ENCODE measurements at places on chromosomes 2 and 18.

DNA sequence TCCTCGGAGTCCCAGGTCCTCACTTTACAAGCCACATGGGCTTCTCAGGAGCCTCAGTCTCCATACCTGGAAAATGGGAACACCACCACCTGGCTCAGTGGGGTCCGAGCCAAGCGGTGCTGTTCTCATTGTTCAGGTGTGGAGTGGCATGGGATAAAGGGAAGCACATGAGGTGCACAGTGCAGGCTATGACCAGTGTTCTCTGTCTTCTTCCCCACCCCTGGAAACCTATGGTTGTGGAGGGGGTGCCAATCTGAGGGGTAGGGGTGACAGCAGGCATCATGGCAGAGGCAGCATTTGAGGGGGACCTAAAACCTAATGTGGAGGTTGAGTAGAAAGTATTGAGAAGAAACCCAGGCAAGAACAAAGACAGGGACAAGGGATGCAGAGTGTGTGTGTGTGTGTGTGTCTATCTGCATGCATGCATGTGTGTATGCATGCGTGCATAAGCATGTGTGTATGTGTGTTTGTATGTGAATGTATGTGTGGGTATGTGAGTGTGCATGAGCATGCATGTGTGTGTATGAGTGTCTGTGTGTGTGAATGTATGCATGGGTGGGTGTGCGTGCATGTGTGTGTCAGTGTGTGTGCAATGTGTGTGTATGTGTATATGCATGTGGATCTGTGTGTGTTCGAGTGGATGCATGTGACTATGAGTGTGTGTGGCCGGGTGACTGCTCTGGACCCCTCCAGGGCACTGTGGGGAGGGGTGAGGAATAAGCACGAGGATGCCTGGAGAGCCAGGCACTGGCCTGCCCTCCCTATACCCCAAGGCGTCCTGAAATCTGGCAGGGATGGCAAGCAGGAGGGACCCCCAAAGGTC lies 4.0 kb downstream of the KIF1A start:
- DNase-seq: no peak

GRCh38 chr18:69763002-69763401 lies 184.7 kb downstream of the CD226 start:
- DNase-seq: no peak

- no peak for DNase-seq
These were observed 27.9 kb downstream of the GPD2 start for GRCh38 chr2:156464106-156464505.

DNA sequence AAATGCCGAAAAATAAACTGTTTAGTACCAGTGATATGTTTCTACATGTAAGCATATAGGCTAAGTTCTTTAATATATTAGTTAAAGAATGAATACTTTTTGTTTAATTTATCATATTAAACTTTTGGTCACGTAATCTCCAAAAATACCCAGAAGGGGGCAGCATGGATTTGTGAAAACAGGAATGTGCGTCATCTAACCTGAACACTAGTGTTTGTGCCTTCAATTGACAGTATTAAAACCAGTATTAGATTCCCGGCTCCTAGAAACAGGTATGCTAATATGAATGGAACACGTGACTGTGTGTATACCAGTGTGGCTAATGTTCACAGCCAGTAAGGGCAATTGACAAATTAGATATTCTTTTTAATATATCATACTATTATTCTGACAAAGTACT lies 51.8 kb downstream of the WDR7 start:
- no peak for DNase-seq

- DNase-seq: no peak
These were observed 53.1 kb downstream of the ACVR1 start for GRCh38 chr2:157822993-157823392.

- no peak for DNase-seq
These were observed 42.0 kb upstream of the LTBP1 start for GRCh38 chr2:32904751-32905150.

- no peak for DNase-seq
These were observed 140.9 kb upstream of the XPO1 start for GRCh38 chr2:61679096-61679495.

GRCh38 chr2:58614219-58614618 lies 373.1 kb upstream of the FANCL start:
- DNase-seq: no peak

DNA sequence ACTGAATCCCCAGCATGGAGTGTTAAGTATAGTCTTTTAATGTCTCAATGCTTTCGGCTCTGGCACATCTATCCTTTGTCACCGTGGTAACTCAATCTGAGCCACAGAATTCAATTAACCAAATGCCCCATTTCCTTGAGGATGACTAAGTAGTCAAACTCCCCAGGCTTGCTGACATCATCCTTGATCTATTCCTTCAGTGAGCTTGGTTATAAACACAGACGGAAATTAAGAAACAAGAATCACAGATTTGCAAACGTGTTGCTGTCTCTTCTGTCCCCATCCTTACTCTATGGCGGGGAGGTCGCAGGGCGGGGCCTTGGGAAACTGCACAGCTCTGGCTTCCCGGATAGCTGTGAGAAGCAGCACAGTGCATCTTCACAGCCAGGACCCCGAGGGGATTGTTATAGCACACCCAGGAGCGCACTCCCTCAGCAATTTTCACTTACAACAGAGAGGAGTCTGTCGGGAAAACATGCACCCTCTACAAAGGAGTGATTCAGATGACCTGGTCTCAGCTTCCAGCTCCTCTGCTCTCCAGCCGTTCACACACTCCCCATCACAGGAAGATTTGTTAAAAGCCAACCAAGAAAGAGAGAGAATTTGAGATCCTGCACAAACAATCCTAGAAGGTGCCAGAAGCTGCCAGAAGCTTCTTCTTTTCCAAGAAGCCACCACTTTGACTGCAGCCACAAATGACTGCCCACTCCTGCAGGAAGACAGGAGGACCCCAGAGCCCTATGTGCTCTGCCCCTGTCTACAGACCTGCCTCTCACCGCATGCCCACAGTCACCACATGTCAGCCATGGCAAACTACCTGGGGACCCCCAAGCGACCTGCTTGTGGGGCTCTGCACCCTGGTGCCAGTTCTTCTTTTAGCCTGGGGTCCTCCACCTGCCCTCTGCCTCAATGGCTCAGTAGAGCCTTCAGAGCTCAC lies 44.9 kb upstream of the YWHAQ start:
- no peak for DNase-seq

GRCh38 chr18:9740071-9740470 lies 32.0 kb downstream of the RAB31 start:
- no peak for DNase-seq

GRCh38 chr2:129885735-129886134 lies 93.7 kb upstream of the RAB6C start:
- no peak for DNase-seq

- DNase-seq: no peak
These were observed 28.0 kb downstream of the SULT1C2 start for GRCh38 chr2:108316461-108317258.

DNA sequence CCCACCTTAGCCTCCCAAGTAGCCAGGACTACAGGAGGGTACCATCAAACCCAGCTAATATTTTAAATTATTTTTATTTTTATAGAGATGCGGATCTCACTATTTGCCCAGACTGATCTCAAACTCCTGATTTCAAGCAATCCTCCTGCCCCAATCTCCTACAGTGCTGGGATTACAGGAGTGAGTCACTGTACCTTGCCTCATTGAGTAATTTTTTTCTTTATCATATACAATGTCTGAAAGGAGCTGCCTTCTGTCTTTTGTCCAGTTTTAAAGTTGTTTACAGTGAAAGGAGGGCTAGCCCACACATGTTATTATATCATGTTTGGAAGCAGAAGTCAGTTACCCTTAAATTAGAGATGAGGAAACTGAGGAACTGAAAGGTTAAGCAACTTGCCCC lies 32.5 kb downstream of the PRKRA start:
- no peak for DNase-seq

DNA sequence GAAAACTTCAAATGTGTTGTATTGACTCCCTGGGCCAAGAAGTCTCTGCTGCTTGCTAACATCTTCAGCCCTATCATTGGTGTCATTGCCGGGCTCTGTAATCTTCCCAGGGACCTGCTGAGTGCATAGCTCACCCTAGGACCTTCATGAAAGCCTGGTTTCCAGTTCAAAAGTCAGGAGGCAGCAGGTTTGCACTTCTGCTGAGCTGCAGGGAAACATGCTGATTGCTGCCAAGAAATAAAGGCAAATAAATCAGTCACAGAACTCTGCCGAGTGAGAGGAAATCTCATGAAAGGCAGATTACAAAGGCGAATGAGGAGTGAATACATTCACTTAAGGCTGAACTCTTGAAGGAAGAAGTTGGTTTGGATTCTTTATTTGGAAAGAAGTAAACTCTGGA lies 1947.6 kb upstream of the CELF4 start:
- DNase-seq: no peak

GRCh38 chr2:205086662-205087061 lies 541.4 kb downstream of the PARD3B start:
- no peak for DNase-seq

GRCh38 chr2:5938566-5938896 lies 246.3 kb downstream of the SOX11 start:
- no peak for DNase-seq

DNA sequence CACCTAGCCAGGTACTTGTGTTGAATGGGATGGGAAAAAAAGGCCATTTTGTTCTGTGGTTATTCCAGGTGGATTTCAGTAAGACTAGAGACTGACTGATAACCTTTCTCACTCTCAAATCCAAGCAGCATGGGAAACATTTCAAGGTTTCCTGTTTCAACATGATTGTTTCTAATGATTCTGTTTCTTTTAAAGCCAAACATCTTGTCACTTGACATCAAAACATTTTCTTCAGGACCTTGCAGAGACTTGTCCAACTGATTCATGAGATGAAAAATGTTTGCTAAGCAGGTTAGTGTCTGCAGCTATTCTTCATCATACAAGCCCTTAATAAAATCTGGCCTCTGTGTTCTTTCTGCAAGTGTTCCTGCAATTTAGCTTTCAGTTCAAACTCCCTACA lies 456.5 kb upstream of the CWC22 start:
- DNase-seq: no peak

- DNase-seq: no peak
These were observed 126.0 kb upstream of the KLF7 start for GRCh38 chr2:207291625-207292252.

GRCh38 chr2:36781907-36782720 lies 85.6 kb downstream of the VIT start:
- DNase-seq: no peak

DNA sequence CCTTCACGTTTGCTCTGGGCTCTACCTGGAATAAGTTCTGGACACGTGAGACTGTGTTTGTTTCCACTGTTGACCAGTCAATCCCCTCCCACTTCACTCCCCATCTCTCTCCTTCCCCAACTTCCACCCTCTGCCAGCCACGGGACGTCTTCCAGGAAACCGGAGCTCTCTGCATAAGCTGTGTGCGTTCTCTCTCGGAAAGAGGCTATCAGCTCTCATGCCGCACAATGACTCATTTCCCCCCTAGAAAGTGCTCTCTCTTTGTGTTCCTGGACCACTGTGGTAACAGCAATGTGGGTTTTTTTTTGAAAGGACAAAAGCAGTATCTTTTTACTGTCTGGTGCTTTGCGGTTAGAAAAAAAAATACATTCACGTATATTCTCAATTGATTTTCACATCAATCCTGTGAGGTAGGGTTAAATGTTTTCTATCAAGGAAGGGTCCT lies 10.2 kb downstream of the PROKR1 start:
- DNase-seq: no peak

DNA sequence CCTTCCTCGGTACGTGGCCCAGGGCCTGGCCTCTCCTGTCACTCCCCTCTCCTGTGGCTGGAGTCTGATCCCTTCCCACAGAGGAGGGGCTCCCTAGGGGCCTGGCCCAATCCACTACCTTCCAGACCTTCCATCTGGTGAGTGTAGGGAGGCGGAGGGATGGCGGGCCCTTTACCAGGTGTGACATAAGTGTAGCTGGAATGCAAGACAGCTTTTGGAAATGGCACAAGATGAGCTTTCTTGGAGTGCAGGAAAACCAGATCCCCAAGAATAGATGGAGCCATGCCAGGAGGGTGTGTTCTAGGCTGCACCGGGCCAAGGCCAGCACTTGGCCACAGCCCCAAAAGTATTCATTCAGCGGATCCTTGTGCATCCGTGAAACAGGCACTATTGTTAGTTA lies 30.1 kb downstream of the IGFBP5 start:
- no peak for DNase-seq

- DNase-seq: no peak
These were observed 103.9 kb downstream of the COLEC12 start for GRCh38 chr18:396556-396955.

DNA sequence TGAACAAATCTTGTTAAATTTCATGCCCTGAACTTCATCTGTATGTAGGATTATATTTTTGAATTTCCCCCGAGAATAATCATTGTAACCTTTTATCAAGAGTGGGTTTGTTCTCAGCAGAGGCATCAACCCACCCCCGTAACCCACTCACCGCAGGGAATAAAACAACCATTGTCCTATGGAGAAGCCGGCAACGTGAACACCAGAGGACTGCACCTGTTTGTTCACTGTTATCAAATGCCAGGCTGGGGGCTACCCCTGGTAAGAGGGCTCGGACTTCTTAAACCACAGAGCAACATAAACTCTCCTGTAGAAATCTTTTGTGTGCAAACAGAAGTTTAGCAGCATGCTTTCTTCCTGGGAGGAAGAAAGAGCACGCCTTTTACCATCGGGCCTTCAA lies 610.4 kb downstream of the ERBB4 start:
- DNase-seq: no peak

- no peak for DNase-seq
These were observed 19.7 kb downstream of the ZBTB14 start for GRCh38 chr18:5275872-5276271.

- no peak for DNase-seq
These were observed 50.2 kb downstream of the ACVR1 start for GRCh38 chr2:157825885-157826284.

DNA sequence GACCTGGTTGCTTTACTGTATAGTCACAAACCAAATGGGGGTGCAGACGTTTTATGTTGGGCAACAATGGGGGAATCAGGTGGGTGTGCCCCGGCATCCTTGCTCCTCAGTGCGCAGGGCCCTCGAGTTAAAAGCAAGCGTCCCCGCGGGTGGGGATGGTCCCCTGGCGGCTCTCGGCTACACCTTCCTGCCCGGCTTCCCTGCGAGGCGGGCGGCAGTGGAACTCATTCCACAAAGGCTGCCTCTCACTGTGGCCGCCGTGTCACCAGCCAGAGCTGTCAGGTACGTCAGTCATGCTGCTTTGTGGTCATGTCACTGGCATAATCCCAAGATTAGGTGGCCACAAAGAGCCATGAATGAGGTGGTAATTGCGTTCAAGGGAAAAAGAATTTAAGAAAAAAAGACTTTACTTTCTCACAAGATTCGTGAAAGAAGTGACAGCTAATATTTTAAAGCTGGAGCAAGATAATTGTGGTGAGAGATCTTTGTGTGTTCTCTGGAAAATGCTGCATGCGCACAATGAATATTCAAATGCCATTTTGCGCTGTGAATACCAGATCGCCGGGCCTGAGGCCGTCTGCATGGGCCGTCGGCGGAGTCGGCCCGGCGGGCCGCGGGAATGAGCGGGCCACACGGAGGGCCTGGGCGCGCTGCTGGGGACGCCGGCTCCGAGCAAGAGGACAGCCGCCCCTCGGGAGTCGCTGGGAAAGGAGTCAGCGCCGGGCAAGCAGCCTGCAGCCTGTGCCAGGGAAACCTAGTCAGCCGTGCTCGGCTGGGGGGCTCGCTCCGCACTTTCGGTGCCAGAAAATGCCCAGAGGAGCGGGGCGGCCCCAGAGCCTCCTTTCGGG lies 82.3 kb upstream of the LDLRAD4 start:
- DNase-seq: no peak
